Cardiac septum (tissue), 1 donor: ENCODE measurements at places on chromosomes 7 and 10. TPM values are rescaled to one million over a fixed set of nuclear protein-coding genes. Genes with fewer than 3 reads are reported as not detected.

GRCh38 chr7:153454306-153454705 is 597.9 kb upstream of the DPP6 start:
- DNase-seq: no peak

DNA sequence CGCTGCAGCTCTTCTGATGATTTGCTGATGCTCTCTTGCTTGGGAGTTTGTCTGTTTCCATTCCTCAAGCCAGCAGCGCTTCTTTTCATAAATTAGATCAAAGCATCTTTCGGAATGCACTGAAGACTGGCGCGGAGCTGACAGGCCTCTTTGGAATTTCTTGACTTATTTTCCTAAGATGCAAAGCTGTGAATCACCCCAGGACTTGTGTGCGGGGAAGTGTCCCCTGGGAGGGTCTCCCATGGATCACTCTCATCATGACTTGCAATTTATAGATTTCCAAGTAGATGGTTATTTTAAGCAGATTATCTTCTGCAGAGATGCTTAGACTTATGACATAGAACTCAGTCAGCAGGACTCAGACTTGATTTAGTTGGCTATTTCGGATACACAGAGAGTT is 467.2 kb downstream of the TCERG1L start:
- no peak for DNase-seq

DNA sequence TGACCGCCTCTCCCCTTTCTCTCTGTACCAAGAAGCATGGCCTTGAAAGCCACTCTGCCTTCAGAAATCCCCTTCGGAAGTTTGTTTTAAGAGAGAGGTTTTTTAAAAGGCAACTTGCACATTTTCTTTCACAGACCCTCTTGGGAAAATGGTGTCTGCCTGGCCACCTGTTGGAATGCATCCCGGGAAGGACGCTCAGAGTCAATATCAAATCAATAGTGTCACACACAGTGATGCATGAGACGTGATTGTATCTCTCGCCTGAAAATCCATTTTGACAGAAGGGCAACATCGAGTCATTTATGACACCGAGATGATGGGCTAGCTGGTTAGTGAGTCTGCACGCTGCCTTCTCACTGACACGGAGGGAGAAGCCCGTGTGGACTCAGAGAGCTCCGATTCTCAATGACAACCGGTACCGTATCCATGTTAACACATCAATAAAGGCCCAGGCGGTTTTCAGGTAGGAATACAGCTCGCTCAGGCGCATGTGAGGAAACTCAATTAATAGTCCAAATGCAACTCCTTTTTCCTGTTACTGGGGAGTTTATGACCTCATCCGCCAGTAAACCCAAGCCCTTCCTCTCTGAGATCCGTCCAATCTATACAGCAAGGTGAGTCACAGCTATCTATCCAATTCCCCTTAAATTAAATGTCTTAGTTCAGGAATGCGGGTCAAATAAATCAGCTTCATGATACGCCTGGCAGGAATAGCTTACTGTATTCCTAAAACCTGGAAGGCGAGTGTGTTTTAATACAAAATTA is 621.5 kb upstream of the MKI67 start:
- DNase-seq: no peak

The DUSP5 gene
- total RNA-seq: 29.4 TPM

The NPC1L1 gene
- total RNA-seq: 0.19 TPM
